ACHN (cell line): ENCODE measurements at places on chromosomes 5 and 9.

DNA sequence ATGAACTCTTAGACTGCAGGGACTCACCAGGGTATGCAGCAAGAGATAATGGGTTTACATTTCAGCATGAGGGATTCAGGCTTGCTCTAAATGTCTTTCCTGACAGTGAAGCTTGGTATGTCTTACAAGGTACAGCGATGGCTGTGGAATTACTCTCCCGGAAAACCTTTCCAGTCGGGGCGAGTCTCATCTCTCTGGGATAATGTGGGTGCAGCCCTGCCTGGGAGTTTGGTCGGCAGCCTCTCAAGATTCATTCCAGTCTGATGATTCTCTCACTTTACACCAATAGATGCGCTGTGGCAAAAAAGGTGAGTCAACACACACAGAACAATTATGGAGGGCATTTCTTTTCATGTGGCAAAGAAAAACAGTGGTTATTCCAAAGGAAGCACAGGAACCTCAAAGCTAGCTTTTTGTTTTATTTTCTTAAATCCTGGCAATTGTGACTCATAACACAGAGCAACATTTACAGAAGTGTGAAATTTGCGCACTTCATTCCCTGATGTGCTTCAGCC is 190.3 kb downstream of the DCP2 start:
- peak; percentile 83 for DNase-seq

DNA sequence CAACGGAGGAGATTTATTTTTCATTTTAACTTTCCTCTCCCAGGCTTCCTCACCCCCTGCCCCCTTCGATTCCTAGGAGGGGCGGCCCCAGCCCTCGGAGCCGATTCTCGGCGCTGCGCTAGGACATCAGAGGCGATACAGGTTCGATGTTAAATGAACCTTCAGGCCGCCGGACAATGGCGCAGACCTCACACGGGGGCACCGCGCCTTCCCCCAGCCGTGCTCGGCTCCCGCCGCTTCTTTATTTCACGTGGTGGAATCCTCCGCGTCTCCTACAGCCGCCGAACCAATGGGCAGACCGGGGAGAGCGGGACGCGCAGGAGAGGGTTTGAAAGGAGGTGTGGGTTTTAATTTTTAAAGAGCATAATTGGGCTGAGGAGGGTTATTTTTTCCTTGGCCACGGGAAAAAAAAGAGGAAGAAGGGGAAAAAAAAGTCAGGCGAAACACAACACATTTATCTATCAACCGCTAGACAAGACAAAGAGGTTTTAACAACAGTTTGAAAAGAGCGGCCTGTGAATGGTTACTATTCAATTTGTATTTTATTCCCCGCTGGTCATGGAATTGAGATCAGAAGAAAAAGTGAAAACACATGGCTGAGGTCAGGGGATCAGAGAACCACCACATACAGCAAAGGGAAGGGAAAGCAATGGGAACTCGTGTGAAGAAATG is 126.8 kb downstream of the TMEM174 start:
- DNase-seq = no peak

DNA sequence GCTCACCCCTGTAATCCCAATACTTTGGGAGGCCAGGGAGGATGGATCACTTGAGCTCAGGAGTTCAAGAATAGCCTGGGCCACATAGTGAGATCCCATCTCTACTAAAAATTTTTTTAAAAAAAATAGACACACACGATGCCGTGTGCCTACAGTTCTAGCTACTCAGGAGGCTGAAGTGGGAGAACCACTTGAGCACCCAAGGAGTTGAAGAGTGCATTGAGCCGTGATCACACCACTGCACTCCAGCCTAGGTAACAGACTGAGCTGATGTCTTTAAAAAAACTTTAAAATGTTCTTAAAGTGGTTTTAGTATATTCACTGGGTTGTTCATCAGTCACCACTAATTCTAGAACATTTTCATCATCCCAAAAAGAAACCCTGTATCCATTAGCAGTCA is 51.9 kb upstream of the RNF38 start:
- no peak for DNase-seq

DNA sequence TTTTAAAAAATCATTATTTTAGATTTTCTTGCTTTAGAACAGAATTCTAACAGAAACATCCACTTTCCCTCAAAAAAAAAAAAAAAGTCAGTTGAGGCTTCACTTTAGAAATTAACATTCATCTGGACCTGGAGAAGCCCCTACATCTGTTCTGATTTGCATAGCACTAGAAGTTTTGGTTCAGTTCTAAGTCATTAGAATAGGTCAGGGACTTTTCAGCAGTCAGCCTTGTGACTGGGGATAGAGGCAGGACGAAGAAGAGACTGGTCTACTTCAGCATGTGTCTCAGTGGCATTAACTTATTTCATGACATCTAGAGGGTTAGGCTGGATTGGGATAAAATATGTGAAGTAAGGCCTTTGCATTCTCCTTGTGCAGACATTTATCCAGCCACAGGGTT is 215.8 kb upstream of the DAB2 start:
- DNase-seq = no peak

- DNase-seq = no peak
These were observed 318.3 kb upstream of the IRX4 start for GRCh38 chr5:2201011-2201410.

- no peak for DNase-seq
These were observed 223.2 kb downstream of the PBX3 start for GRCh38 chr9:125970340-125970739.
